Activated CD4-positive, alpha-beta T cell treated with anti-CD3 and anti-CD28 coated beads, Interleukin-2, amount 10 ng/mL, durations not matched to agents 24 days and 14 days (primary cell): ENCODE measurements at places on chromosomes 16 and 17. TPM values are rescaled to one million over a fixed set of nuclear protein-coding genes. Genes with fewer than 3 reads are reported as not detected.

DNA sequence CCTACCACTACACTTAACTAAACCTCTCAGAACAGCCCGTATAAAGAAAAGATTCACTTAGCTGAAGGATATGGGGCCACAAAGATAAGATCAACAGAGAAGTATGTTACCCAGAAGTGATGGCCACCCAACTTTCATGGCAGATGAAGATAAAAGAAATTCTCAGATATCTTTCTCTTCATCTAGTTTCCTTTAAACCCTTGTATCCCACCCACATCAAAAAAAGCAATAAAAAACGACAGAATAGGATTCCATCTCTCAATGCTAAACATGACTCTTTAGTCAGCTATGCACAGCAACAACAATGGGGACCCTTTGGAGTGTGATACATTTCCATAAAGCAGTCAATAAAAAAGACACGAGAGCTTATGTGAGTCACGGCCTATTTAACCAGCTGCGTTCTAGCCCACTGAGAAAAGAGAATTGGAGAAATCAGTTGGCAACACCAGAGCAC is 86.6 kb downstream of the SNX11 start:
- H3K27me3 ChIP-seq: no peaks in the 10 kb centered on the region
- H3K36me3 ChIP-seq: peaks cover 49% of the 10 kb centered on the region
- DNase-seq: peak; percentile 64
- H3K4me3 ChIP-seq: peak overlapping the region; percentile 63
- peaks cover 38% of the 10 kb centered on the region for H3K4me1 ChIP-seq
- H3K27ac ChIP-seq: peak overlapping the region; percentile 5

GRCh38 chr17:77343031-77343800 is 202.4 kb downstream of the SEC14L1 start:
- no peaks in the 10 kb centered on the region for H3K27me3 ChIP-seq
- H3K4me3 ChIP-seq: peak overlapping the region; percentile 64
- H3K27ac ChIP-seq: peak overlapping the region; percentile 92

DNA sequence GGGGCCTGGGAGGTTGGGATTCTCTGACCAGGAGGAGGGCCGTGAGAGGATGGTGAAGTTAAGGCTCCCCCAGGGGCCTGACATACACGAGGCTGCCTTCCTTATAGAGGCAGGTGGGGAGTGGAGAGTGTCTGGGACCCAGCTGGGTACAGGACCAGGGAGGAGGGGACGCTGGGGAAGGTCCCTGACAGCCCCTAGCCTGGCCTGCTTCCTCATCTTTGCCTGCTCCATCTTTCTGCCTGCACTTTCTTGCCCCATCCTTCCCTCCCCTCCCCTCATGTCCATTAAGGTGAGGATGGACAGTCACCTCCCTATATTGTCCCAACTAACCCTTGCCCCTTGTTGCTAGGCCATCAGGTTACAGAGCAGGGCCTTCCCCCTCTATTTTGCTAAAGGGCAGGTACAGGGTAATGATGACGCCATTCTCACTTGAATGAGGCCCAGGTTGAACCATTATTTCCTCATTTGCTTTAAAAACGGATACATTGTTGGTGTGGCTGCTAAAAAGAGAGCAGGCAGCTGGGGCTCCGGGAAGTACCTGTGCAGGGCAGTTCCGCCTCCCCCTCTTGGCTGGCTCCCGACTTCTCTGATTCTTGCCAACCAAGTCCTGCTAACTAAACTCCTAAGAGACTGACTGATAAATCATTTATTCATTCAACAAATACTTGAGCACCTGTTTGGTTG is 1.3 kb downstream of the C17orf99 start:
- H3K4me1 ChIP-seq: peaks cover 12% of the 10 kb centered on the region
- peak; percentile 60 for DNase-seq
- peak overlapping the region; percentile 20 for H3K27ac ChIP-seq
- peaks cover 3% of the 10 kb centered on the region for H3K27me3 ChIP-seq
- H3K4me3 ChIP-seq: no peak overlapping the region

- H3K4me1 ChIP-seq: peaks cover 25% of the 10 kb centered on the region
- H3K27ac ChIP-seq: peak within 1 kb of the TSS; percentile 59
- H3K4me3 ChIP-seq: peak within 1 kb of the TSS; percentile 70
- DNase-seq: peak; percentile 92
- no peaks in the 10 kb centered on the region for H3K36me3 ChIP-seq
Measured at GRCh38 chr17:63445954-63446752, at the start of gene CYB561. Gene CYB561, minus strand, starts transcription at chr17:63446306. Its CDS starts 8,759 bp downstream, at chr17:63437547.

DNA sequence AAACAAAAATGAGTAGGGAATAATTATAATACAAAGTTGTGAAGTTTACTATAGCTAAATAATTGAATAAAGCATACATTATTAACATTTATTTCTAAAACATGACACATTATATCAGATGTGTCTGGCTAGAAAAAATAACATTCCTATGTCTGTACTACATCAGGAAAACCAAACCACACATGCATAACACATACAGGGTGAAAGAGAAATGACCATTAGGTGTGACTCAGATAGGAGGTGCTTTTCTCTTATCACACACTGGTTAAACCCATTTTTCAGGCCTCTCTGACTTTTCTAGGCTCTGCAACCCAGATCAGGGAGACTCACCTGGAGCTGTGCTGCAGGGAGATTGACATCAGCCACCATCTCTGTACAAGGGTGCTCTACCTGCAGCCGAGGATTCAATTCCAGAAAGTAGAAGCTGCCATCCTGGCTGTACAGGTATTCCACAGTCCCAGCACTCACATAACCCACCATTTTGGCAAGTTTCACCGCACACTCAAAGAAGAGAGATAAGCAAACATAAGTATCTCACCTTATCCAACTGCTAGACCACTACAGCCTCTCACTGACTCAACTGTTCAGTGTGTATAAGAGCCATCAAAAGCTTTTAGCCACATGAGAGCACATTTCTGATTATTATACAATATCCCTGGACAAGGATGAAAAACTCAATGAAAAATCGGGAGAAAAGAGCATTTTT is 116.6 kb upstream of the C17orf78 start:
- no peaks in the 10 kb centered on the region for H3K27me3 ChIP-seq
- H3K27ac ChIP-seq: peak overlapping the region; percentile 11
- DNase-seq: no peak
- H3K4me1 ChIP-seq: no peaks in the 10 kb centered on the region

Gene PMFBP1
- 0.21 TPM in 1 of 2 replicates, not detected in the other for total RNA-seq

Gene ASPHD1
- total RNA-seq: 4.4 and 4.8 TPM in 2 replicates

Gene NHERF2
- 1.3 and 1.8 TPM in 2 replicates for total RNA-seq

Gene TBC1D28
- total RNA-seq: not detected in 2 replicates

Gene KRT23
- not detected in 2 replicates for total RNA-seq
